Activated naive CD4-positive, alpha-beta T cell treated with anti-CD3 and anti-CD28 coated beads, Interleukin-2, amount 50 U/mL, for 16 hours (primary cell): ENCODE measurements at places on chromosomes 6 and 20.
A peak's percentile ranks its signal among the peaks of the same experiment; 100 is the strongest.

DNA sequence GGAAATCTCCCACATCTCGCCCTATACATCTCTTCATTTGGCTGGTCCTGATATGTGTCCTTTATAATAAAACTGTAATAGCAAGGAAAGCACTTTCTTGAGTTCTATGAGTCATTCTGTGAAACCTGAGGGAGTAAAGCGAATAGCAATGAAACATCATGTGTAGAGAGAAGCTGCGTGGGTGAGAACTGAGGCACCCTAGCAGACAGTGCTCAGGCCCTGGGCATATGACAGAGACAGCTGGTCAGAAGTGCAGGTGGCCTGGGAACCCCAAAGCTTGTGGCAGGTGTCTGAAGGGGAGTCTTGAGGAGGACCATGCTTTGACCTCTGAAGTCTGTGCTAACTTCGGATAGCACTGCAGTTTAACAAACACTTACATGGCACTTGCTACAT lies 1.3 kb upstream of the BLOC1S5 start:
- DNase-seq: peak; percentile 31

GRCh38 chr20:24096864-24097450 lies 108.4 kb upstream of the GGTLC1 start:
- DNase-seq: no peak

DNA sequence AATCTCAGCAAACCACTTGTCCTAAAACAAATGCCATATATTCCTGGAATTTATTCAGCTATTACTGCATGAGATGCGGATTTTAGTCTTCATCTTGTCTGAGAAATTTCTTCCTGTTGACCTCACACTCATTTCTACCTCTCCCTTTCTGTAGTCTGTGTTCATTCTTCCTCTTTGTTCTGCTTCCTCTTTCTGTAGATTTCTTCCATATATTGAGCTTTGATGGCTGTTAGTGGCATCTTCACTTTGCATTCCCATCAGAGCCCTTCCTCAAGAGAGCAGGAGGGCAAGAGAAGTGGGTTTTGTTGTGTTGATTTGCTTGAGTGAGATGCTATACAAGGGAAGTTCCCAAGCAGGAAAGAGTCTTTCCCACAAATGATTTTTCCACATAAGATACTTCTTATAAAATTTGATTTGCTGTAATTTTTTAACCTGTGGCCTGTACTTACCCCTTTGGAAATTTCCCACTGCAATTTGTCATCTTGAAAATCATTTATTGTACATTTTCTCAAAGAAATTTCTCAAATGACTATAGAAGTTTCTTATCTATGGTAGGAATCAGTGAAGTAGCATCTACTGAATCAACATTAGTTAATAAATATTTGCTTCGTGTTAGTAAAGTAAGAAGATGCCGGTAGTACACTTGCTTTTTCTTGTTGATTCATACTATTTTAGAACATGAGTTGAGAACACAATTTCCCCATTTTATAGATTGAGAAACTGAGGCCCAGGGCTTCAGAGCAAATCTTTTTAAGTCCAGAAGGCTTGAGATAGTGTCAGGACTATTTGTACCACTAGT lies 43.8 kb downstream of the MAP3K4 start:
- no peak for DNase-seq

DNA sequence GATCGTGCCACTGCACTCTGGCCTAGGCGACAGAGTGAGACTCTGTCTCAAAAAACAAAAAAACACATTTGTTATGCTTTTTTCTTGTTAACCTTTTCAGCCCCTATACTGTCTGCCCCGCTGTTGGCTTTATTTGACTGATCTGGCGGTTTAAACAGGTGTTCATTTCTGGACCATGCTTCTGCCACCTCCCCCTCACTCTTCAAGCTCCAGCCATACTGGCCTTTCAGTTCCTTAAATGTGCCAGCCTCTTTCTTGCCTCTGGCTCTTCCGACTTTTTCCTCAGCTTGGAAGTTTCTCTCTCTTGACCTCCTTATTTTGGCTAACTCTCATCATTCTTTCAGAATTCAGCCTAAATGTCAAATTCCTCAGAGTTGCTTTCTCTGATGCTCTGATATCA lies 35.2 kb upstream of the TXLNB start:
- DNase-seq: no peak

- DNase-seq: no peak
Observed at GRCh38 chr20:6333110-6333509, 210.3 kb upstream of the FERMT1 start.

DNA sequence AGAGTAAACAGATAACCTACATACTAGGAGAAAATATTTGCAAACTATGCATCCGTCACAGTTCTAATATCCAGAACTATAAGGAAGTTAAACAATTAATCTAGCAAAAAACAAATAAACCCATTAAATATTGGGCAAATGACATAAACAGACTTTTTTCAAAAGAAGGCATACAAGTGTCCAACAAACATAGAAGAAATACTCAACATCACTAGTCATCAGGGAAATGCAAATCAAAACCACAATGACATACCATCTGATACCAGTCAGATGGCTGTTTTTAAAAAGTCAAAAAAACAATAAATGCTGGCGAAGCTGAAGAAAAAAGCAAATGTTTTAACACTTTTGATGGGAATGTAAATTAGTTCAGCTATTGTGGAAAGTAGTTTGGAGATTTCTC lies 1117.7 kb upstream of the MAP3K7 start:
- DNase-seq: no peak

- DNase-seq: no peak
Observed at GRCh38 chr20:33130568-33131061, 37.3 kb upstream of the BPIFA2 start.

GRCh38 chr6:167416676-167417430 lies 92.0 kb downstream of the TTLL2 start:
- no peak for DNase-seq
